T-helper 2 cell treated with Interferon-gamma antibody and Interleukin-4, amounts not matched to agents 5 μg/mL and 100 μg/mL, for 36 hours (primary cell): ENCODE measurements at places on chromosomes 1 and 21.

GRCh38 chr21:36698981-36699545 lies at the start of gene SIM2:
TSS of gene SIM2 (plus strand) at chr21:36699115. CDS start at chr21:36699747, 632 bp downstream.
- H3K4me3 ChIP-seq, result peak within 1 kb of the TSS; percentile 48
- H3K4me1 ChIP-seq, result peaks cover 5% of the 10 kb centered on the region
- H3K27me3 ChIP-seq, result peaks cover 77% of the 10 kb centered on the region
- no peak for DNase-seq

DNA sequence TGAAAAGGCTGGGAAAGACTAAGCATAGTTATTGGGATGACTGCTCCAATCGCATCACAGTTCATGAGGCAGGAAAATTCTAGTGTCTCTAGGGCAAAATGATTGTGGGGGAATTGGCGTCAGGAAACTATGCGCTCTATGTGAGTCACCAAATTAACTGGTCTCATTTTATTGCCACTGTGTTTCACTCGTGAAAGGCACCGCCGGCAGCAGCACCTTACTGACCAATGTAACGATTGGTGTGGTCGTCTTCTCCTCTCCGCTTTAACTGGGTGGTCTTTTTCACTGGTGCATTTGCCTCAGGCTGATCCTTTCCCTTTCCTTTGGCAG lies 83.5 kb downstream of the SPAG17 start:
- no peak for DNase-seq
- no peaks in the 10 kb centered on the region for H3K27me3 ChIP-seq
- no peak overlapping the region for H3K4me3 ChIP-seq
- H3K4me1 ChIP-seq, result no peaks in the 10 kb centered on the region

DNA sequence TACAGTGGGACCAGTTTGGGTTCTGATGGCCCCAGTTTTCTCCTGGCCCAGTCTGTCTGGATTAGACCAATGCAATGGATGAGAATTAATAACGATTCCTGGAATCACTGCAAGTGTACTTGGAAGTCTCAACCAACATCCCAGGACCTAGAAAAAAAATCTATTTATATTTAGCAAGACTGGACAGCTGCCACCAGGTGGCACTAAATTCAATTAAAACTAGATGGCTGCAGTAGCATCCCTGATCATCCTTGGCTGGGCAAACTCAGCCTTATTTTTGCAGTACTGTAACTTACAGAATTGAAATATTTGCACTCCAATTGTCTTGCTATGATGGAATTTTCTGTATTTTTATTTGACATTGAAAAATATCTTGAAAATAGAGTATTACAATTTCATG lies 165.7 kb downstream of the NCAM2 start:
- H3K4me3 ChIP-seq, result no peak overlapping the region
- peak; percentile 10 for DNase-seq
- H3K4me1 ChIP-seq, result no peaks in the 10 kb centered on the region
- H3K27me3 ChIP-seq, result peaks cover 3% of the 10 kb centered on the region
- no peaks in the 10 kb centered on the region for H3K36me3 ChIP-seq

- H3K4me1 ChIP-seq, result peaks cover 18% of the 10 kb centered on the region
- H3K27ac ChIP-seq, result no peak overlapping the region
- peaks cover 5% of the 10 kb centered on the region for H3K27me3 ChIP-seq
- H3K4me3 ChIP-seq, result no peak overlapping the region
- no peak for DNase-seq
These were observed 23.4 kb upstream of the TDRD10 start for GRCh38 chr1:154478639-154479038.
